Activated CD4-positive, alpha-beta T cell treated with anti-CD3 and anti-CD28 coated beads, Interleukin-2, amount 10 ng/mL, durations not matched to agents 24 days and 14 days (primary cell): ENCODE measurements at places on chromosomes 4 and X.

DNA sequence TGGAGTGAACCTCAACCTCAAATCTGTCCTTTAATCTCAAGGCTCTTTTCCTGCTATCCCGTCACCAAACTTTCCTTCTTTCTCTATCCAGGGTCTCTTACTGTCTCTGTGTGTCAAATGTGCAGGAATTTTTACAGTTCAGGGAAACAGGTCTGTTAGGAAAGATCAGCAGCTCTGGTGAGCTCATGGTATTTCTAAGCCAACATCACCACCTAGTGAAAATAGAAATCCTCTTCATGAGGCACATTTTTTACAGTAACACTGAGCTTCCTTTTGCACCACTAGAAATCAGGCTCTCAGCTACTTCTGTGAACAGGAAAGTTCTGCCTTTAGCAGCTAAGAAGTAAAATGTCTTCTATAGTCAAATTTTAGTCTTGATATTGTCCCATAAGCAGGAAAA lies 39.6 kb downstream of the NUDT11 start:
- no peak for DNase-seq

GRCh38 chrX:46903458-46904242 lies 8.6 kb upstream of the JADE3 start:
- DNase-seq, result peak; percentile 82

DNA sequence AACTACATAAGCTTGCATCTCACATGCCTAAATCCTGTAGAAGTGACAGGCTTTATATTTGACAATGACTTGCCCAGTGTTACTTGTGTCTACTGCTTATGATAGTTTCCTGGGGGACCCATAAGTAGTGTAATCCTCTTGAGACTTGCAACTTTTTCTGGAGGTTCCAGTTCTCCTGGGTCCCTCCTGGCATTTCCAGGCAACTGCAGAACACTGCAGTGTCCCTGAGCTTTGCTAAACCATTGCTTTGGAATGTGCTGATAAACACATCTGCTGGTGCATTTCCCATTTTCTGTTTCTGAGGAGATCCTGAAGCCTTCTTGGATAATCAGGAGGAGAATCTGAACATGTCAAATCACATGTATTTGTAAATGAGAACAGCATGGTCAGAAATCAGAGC lies 82.0 kb downstream of the ANOS1 start:
- DNase-seq, result no peak

GRCh38 chr4:62262676-62263075 lies 1062.5 kb downstream of the ADGRL3 start:
- no peak for DNase-seq

DNA sequence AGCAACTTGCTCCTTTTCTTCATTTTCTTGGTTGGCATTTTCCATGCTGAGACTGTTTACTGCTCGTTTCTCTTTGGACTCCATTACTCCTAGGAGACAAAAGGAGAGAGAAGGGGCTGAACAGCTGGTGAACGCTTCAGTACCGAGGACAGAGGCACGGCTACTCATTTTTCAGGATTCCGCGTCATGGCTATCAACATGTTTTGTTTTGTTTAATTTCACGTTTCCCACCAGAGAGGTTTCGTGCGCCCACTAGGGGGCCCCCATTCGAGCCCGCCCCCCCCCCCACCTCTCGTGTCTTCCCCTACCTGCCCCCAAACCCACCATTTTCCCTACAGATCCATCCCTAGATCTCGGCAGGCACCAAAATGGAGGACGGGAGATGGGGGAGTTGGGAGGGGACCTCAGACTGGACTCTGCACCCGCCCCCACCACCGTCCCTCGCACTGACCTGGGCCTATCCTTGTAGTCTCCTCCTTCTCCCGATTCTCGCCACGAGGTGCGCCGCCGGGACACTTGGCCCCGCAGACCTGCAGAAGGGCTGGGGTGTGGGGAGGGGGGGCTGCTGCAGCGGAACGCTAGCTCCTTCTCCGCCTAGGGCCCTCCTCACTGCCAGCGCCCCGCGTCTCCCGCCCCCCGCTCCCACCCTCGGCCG lies 653 bp downstream of the BEX1 start:
- no peak for DNase-seq

GRCh38 chr4:87079967-87080366 lies 140.5 kb downstream of the KLHL8 start:
- DNase-seq, result no peak

- DNase-seq, result no peak
Measured at GRCh38 chr4:125975861-125976397, 661.2 kb downstream of the FAT4 start.

- DNase-seq, result no peak
Measured at GRCh38 chr4:140018931-140019618, 134.9 kb downstream of the MAML3 start.

DNA sequence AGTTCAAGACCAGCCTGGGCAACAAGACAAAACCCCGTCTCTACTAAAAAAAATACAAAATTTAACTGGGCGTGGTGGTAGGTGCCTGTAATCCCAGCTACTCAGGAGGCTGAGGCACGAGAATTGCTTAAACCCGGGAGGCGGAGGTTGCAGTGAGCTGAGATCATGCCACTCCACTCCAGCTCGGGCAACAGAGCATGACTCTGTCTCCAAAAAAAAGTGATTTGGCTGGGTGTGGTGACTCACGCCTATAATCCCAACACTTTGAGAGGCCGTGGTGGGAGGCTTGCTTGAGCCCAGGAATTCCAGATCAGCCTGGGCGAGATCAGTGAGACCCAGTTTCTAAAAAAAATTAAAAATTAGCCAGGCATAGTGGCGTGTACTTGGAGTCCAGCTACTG lies 4.1 kb downstream of the OPHN1 start:
- DNase-seq, result no peak

DNA sequence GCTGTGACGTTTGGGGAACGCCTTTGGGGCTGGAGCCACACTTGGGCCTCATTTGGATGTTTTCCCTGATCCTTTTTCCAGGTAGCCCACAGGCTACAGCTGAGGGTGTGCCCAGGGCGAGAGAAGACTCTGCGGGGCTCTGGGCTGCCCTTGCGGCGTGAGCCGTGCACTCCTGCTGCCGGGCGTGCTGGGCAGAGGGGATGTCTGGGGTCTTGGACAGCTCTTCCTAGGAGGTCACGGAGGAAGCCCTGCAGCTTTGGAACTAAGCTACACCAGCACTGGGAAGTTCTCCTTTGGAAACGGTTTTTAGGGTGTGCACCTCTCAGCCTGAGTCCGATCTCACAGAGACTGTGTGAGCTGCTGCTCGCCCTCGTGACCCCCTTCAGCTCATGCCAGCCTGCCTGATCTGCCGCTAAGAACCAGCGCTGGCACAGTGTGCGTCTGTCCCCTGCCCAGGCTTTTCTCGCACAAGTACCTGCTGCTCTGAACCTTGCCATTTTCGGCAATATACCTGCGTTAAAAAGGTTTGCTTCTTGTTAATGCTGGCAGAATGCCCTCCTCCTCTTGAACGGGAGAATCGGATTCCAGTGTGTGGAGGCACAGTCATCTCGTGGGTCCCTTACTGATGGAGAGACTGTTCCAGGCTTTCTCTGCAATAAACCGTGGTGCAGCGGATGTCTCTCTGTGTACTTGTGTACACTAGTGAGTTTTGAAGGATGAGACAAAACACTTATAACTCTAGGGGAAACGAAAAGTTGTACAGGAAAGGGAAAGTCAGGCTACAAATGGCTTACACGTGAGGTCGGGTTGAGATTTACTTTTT lies 14.3 kb downstream of the MSANTD1 start:
- no peak for DNase-seq

DNA sequence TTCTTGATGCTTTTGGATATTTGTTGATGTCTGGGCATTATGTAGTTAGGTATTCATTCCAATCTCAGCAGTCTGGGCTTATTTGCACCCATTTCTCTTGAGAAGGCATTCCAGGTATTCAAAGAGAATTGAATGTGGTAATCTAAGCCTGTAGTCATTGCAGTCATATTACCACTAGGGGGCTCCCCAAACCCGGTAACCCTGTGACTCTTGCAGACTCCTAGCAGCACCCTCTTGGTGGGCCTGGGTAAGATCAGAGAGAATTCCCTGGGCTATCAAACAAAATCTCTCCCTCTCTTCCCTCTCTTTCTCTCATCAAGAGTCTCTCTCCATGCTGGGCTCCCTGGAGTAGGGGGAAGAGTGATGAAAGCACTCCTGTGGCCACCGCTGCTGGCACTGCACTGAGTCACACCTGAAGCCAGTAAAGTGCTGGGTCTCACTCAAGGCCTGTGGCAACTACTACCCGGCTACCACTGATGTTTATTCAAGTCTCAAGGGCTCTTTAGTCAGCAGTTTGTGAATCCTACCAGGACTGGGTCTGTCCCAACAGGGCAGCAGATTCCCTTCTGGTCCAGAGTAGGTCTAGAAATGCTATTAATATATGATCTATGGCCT lies 187.7 kb upstream of the NUDT10 start:
- DNase-seq, result peak; percentile 68

GRCh38 chr4:149912000-149912399 lies 96.4 kb upstream of the IQCM start:
- no peak for DNase-seq

GRCh38 chr4:138775489-138775888 lies 240.1 kb upstream of the NOCT start:
- DNase-seq, result no peak

GRCh38 chr4:70993181-70994068 lies at the start of gene DCK:
DCK (plus strand) TSS chr4:70993649; CDS start chr4:70993836, 187 bp downstream.
- peak; percentile 96 for DNase-seq

GRCh38 chr4:80685214-80685613 lies 345.3 kb upstream of the BMP3 start:
- no peak for DNase-seq

DNA sequence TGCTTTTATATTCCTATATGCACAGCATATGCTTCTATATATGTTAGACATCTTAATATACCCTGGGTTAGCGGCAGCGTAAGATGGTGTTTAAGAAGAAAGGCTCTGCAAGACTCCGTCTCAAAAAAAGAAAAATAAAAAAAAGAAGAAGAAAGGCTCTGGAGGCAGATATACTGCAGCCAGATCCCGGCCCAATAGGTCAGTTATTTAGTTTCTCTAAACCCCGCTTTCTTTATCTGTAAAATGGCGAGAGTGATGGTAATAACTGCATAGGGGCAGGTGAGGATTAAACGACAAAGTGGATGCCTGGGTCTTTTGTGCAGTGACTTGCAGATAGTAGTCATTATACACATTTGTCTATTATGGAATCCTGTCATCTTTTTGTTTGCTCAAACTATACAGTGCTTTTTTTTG lies 115.2 kb downstream of the NAA11 start:
- DNase-seq, result no peak

DNA sequence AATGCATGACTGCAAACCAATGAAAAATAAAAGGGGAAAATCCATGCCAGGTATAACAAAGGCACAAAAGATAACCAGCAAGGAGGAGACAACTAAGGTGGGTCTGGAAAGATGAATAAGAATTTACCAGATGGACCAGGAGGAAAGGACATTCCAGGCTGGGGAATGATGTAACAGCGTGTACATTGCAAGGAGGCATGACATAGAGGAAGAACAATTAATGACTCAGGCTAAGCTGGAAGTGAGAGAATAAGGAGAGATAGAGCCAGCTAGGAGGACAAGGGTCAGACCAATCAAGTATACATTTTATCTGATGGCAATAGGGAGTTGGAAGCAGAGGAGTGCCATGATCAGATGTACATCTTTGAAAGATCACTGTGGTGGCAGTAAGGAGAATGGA lies 57.0 kb downstream of the MTMR8 start:
- DNase-seq, result no peak

GRCh38 chr4:145170223-145170622 lies 10.2 kb downstream of the OTUD4 start:
- no peak for DNase-seq

DNA sequence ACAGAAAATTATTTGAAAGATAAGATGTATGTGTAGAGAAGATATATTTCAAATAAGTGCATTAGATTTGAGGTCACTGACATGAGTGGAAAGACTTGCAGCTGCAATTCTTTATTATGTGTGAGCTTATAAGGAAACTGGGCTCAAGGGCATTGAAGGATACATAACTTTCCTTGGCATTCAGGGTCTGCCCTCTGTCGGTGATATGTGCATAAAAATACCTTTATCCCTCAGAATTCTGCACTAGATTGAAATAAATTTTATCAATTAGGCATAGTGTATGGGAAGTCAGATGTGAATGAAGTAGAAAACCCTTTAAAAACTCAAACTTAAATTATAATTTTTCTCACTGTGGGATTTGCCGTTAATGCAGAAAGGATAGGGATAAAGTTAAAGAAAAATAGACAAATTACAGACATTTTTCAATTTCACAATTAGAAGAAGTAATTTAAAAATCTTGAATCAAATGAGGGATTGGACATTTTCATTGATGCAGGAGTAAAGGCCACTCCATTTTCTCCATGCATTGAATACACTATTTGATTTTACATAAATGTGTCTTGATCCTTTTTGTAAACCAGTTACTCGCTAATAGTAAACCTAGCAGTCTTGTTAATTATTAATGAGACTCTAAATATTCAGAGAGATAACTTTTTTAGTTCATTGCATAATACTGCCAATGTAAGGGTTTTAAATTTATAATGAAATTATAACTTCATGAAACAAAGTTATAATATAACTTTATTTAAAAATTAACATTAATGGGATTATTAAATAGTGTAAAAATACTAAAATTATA lies 21.0 kb upstream of the ETNPPL start:
- no peak for DNase-seq

GRCh38 chr4:21469438-21470300 lies 478.9 kb downstream of the KCNIP4 start:
- no peak for DNase-seq

DNA sequence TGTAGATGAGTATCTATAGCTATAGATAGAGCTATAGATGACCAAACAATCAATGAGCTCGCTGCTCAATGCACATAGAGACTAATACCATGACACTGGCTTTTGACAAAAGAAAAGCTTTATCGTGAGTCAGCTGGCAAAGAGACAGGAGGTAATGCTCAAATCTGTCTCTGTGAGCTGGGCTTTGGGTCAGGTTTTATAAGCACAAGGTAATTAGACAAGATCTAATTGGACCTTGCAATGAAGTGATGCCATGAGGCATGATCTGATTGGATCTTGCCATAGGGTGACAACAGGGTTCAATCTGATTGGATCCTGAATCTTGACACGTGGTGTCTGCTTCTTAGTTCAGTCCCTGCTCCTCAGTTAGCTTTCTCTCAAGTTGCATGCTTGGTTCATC lies 180.7 kb upstream of the MXRA5 start:
- no peak for DNase-seq

- no peak for DNase-seq
Measured at GRCh38 chr4:78168029-78168428, 110.9 kb downstream of the FRAS1 start.

DNA sequence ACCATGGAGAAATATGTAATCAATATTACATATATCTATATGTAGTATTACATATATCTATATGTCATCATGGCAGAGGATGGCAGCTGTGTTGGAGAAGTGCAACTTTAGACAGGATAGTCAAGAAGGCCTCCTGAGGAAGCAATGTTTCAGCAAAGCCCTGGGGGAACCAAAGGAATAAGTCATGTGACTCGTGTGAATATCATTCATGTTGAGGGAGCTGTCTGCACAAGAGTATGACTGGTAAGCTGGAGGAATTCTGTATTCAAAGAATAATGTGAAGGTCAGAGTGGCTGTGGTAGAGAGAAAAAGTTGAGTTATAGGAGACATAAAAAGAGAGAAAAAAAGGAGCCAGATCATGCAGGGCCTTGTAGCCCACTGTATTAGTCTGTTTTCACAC lies 92.9 kb upstream of the EDNRA start:
- DNase-seq, result no peak

- DNase-seq, result peak; percentile 80
Measured at GRCh38 chrX:155819966-155820491, 61.1 kb upstream of the VAMP7 start.

GRCh38 chrX:74015379-74016019 lies 288.5 kb upstream of the ZCCHC13 start:
- peak; percentile 85 for DNase-seq
